ENCODE measurements at places on chromosomes 5 and 9.

- DNase-seq, result no peak
These were observed 1.2 kb upstream of the PSAT1 start for GRCh38 chr9:78295731-78296130.

DNA sequence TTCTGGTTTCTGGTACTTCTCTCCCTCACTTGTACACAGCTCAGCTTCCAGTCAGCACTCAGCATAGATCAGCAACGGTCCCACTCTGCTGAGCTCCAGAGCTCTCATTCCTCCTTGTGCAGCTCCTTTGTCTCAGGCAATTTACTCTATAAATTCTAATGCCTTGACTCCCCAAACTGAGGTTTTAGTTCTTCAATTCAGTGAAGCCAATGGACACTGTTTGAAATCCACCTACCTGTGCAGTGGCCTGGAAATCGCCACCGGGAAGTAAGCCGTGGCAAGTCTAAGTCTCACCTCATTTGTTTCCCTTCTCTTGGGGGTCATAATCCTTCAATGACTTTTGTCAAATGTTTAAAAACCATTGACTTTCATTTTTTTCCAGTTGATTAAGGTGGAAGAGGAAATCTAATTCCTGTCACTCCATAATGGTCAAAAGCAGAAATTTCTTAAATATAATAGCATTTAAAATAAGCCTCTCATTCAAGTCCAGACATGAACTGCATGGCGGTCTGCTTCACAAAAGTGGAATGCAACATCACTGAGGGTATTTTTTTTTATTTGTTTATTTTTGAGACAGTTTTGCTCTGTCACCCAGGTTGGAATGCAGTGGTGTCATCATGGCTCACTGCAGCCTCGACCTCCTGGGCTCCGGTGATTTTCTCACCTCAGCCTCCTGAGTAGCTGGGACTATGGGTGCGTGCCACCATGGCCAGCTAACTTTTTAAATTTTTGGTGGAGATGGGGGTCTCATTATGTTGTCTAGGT, 79.6 kb downstream of the C7 start:
- no peak for DNase-seq

- DNase-seq, result no peak
These were observed 11.2 kb upstream of the PPIC start for GRCh38 chr5:123047706-123048105.

DNA sequence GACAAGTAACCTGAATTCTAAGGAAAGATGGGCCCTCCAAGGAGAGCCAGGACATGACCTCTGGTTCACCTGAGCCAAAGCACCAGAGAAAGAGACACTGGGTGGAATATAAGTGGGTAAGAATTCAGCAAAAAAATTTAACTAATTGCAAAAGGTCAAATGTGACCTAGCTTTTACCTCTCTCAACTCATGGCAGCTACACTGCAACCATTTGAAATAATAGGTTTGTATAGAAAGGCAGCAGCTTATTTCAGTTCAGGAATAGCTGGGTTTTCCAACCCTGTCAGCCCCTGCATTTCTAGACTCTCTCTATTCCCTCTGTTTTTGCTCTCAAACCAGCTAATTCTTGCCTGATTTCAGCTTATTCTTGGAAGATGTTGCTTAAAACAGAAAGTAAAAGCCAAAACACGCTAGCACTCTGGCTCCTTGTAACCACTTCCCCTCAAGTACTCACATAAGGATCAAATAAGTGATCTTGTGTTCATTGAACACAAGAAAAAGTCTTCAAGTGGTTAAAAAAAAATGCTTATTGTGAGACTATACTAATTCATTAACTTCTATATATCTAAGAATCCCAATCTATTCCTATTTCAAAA, 101.1 kb upstream of the NR4A3 start:
- peak; percentile 22 for DNase-seq

- peak; percentile 65 for DNase-seq
These were observed 78.8 kb downstream of the GIN1 start for GRCh38 chr5:103041071-103041676.

DNA sequence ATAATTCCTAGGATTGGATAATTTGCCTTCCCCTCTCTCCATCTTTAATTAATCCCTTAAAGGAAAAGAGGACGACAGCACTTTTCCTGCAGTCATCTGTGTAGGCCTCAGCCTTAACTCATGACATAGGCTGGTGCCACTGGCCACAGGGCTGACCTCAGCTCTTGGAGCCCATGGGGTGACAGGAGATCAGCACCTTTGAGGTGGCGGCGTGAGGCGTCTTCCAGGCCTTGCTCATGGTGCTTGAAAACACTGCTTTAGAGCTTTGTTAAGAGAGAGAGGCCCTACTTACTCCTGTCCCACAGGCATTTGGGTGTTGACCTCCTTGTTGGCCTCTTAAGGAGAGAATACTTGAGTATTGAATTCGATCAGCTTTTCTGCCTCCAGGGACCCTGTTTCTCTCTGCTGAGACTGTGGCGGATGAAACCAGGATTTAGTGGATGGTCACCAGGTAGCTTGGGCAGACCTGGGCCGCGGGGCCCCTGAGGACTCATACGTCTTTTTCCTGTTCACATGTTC, 23.4 kb downstream of the TENT4A start:
- DNase-seq, result no peak

DNA sequence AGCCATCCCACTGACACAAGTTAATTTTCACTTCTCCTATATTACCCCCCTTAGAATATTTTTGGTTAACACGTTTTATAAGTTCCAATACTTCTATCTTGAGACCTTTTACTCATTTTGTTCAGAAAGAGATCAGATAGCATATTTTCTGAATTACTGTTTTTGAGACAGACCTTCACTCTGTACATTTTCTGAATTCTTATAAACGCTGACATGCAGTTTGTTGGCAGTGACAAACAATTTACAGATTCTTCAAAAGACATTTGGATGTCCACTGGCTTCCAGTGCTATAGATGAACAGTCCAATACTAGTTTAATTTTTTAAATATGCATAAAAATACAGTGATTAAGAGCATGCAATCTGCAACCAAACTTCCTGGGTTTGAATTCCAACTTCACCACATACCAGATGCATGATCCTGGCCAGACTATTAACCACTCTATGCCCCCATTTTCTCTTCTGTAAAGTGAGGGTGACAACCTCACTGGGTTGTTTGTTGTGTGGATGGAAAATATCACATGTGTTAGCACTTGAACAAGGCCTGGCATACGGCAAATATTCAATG, 142.1 kb downstream of the AGTPBP1 start:
- peak; percentile 13 for DNase-seq

GRCh38 chr5:62306896-62307689, 1.1 kb downstream of the KIF2A start:
- peak; percentile 37 for DNase-seq

DNA sequence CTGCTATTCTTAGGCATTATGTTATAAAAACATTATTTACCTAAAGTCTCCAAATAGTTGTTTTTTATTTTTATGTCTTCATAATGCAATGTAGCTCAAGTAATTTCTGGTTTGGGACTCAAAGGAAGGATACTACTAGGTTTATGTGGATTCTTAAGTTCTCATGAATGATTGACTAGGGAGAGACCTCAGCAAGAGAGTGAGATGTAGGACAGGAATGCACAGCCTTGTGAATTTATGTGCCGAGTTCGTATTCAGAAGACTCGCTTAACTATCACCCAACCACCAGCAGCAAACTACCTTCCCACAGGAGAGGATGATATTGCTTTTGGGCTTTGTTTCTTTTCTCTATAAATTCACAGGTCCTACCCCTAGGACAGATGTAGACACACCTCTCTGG, 282.9 kb downstream of the ARHGEF28 start:
- no peak for DNase-seq

DNA sequence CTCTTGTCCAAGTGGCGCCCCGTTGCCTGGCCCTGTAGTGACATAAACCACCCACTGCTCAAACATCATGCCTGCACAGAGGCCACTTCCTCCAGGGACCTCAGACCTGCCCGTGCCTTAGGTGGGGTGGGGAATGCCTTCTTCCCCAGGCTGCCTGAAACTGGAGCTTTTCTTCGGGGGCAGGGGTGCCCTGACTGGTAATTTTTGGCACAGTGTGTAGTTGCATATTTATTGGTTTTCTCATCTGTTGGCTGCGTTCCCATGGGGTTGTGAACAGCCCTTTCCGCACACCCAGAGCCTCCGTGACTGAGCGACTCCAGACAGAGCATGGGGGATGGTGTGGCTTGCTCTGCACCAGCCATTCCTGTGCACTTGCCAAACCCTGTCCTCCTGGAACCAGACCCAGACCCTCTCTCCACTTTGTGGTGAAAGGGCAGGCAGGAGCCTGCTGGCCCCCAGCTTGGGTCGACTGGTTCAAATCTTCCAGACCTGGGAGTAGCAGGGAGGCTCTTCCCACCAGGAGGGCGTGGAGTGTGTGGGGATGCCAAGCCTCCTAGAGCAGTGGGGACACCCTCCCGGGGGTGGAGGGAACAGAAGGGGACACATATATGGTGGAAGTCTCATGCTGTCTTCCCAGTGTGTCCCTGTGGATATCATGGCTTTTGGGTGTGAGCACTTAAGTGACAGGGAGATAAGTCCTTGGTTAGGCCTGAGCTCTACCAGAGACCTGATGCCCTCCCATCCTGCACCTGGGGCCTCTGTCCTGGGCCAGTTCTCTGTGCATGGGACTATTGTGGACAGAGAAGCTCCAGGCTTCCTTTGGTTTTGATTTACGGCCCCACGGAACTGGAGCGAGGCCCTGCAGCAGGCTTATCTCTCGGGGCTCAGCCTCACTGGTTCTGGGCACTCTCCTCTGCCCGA, 39.6 kb downstream of the WNK2 start:
- DNase-seq, result peak; percentile 57

GRCh38 chr9:76987594-76988200, 31.8 kb upstream of the FOXB2 start:
- peak; percentile 43 for DNase-seq

- no peak for DNase-seq
These were observed 8.4 kb upstream of the URM1 start for GRCh38 chr9:128362774-128363173.

Data from astrocyte of the spinal cord (primary cell).